ENCODE measurements at places on chromosomes 6 and 20.
A peak's percentile ranks its signal among the peaks of the same experiment; 100 is the strongest.

- no peak for DNase-seq
Measured at GRCh38 chr6:159606786-159607185, 86.3 kb downstream of the SOD2 start.

- peak; percentile 25 for DNase-seq
Measured at GRCh38 chr6:5506597-5506996, 245.3 kb downstream of the FARS2 start.

DNA sequence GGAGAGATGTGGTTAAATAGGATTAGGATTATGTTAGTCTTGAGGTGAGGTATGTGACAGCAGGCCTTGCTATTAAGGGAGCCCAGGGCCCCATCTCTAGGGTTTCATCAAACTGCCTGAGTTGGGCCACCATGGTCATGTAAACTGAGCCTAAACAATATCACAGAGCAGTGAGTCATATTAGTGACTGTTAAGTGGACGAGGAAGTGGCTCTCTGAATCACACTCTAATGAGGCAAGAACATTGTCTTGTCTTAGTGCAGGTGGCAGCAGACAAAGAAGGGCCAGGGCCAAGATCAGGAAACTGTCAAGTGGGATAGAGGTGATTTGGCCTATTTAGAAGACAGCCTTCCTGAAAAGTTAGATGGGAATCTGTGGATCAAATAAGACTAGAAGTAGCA lies 23.1 kb downstream of the ENPP3 start:
- DNase-seq, result no peak

DNA sequence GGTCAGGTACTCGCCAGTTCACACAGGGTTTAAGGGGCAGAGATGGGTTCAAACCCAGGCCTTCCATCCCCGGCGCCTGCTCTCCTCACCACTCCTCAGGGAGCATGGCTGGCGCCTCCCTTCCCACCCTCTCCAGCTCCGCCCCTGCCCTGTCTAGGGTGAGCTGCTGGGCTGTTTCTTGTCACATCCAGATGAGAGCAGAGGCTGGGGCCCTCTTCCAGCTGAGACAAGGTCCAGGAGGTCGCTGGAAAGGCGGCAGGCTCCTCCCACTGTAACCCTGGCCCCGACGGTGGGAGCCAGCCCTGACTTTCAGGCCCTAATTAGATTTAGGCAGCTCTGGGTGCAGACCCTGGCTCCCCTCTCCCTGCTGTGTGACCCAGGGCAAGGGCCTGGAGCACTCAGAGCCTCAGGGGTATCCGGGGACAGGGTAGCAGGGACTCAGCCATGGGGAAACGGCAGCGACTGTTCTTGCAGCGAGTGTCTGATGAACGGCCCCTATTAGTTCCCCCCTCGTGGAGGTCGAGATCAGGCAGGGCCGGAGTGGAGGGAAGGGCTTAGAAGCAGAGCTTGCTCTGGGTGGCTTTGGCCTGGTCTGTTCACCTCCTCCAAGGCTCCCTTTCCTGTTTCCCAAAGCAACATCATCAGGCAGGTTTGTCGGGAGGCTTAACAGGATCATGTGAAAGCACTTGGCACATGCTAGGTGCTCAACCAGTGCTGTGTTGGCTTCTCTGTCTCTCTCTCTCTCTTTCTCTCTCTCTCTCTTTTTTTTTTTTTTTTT lies 33.4 kb downstream of the SNAI1 start:
- no peak for DNase-seq

- DNase-seq, result no peak
Measured at GRCh38 chr20:33521461-33521860, 31.6 kb downstream of the CBFA2T2 start.
